ENCODE measurements at places on chromosomes 11 and 22.
A peak's percentile ranks its signal among the peaks of the same experiment; 100 is the strongest.

GRCh38 chr11:118051136-118051610 is 25.7 kb upstream of the TMPRSS4 start:
- H3K4me3 ChIP-seq, result no peak overlapping the region
- DNase-seq, result no peak
- H3K27ac ChIP-seq, result no peak overlapping the region
- no peaks in the 10 kb centered on the region for H3K36me3 ChIP-seq
- no peaks in the 10 kb centered on the region for H3K4me1 ChIP-seq

DNA sequence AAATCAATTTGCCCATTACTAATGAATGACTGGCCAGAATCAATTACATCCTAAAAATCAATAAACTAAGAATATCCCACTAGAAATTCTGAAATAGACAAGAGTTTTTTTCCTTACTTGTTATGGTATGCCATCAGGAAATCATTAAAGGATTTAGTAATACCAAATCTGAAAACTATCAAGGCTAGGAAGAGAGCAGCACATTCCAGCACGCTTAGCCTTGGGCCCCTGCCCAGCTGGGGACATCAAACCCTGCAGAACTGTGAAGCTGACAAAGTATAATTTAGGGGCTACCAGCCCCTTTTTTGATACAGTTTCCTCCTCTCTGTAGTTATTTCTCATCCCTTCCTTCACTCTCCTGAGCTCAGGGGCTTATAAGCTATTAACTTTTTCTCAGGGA is 247.8 kb upstream of the ZC3H12C start:
- no peaks in the 10 kb centered on the region for H3K4me1 ChIP-seq
- DNase-seq, result no peak
- no peaks in the 10 kb centered on the region for H3K27me3 ChIP-seq
- H3K27ac ChIP-seq, result no peak overlapping the region
- no peak overlapping the region for H3K4me3 ChIP-seq

DNA sequence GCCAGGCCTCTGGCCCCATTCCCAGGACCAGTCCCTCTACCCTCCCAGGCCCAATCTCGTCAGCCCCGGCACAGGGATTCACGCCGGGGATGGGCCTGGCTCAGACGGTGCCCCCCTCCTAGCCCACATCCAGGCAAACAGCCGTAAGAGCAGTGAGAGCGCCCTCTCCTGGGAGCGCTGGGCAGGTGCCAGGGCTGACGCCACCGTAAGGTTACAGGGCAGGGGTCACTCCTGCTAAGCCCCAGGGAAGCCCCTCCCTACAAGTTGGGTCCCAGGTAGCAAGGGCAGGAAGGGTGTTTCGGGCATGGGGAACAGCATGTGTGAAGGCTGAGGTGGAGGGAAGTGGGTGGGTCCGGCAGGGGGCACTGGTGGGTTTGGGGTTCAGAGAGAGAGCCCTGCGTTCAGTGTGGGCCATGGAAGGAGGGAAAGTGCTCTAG is 19.2 kb upstream of the PPARA start:
- H3K27me3 ChIP-seq, result no peaks in the 10 kb centered on the region
- no peak overlapping the region for H3K4me3 ChIP-seq
- no peak overlapping the region for H3K27ac ChIP-seq

GRCh38 chr11:68440224-68440623 is 20.3 kb upstream of the PPP6R3 start:
- H3K27me3 ChIP-seq, result no peaks in the 10 kb centered on the region
- H3K4me1 ChIP-seq, result no peaks in the 10 kb centered on the region
- H3K36me3 ChIP-seq, result peaks cover 19% of the 10 kb centered on the region
- no peak for DNase-seq
- H3K4me3 ChIP-seq, result peak overlapping the region; percentile 16
- no peak overlapping the region for H3K27ac ChIP-seq

DNA sequence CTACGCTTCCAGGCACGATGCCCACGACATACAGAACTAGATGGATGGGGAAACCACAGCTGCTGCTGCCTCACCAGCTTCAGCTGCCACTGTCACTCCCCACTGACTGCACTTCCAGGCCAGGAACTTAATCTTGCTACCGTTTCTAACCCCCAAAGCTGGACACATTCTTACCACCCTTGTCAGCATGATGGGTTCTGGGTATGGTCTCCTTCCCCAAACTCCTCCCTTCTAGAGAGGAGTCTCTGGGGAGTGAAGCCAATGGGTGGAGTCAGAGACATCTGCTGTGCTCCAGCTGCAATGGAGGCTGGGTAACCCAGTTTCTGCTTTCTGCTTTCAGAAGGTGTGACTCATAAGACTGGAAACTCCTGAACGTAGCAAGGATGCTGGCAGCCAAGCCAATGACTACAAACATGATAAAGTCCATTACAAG is 87.0 kb upstream of the THY1 start:
- no peaks in the 10 kb centered on the region for H3K27me3 ChIP-seq
- no peak overlapping the region for H3K27ac ChIP-seq
- no peaks in the 10 kb centered on the region for H3K4me1 ChIP-seq
- H3K36me3 ChIP-seq, result peaks cover 3% of the 10 kb centered on the region
- DNase-seq, result no peak

GRCh38 chr11:107864591-107864990 is 6.0 kb upstream of the SLC35F2 start:
- H3K27me3 ChIP-seq, result no peaks in the 10 kb centered on the region
- no peaks in the 10 kb centered on the region for H3K36me3 ChIP-seq
- H3K27ac ChIP-seq, result no peak overlapping the region

DNA sequence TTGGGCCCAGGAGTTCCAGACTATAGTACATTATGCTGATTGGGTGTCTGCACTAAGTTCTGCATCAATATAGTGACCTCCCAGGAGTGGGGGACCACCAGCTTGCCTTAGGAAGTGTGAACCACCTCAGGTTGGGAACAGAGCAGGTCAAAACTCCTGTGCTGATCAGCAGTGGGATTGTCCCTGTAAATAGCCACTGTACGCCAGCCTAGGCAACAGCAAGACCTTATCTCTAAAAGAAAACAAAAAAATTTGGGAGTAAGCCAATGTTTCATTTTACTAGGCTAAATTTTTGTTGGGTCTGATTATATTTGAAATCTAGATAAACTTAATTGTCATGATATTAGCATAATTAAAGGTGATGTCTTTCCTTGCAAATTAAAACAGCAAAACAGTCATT is 3.4 kb downstream of the DEPDC5 start:
- peaks cover 15% of the 10 kb centered on the region for H3K36me3 ChIP-seq
- no peaks in the 10 kb centered on the region for H3K27me3 ChIP-seq
- DNase-seq, result no peak
- no peak overlapping the region for H3K4me3 ChIP-seq

- H3K36me3 ChIP-seq, result no peaks in the 10 kb centered on the region
- no peak overlapping the region for H3K27ac ChIP-seq
- H3K4me3 ChIP-seq, result no peak overlapping the region
- no peaks in the 10 kb centered on the region for H3K27me3 ChIP-seq
- no peak for DNase-seq
Measured at GRCh38 chr11:120125509-120125908, 12.4 kb downstream of the TRIM29 start.

DNA sequence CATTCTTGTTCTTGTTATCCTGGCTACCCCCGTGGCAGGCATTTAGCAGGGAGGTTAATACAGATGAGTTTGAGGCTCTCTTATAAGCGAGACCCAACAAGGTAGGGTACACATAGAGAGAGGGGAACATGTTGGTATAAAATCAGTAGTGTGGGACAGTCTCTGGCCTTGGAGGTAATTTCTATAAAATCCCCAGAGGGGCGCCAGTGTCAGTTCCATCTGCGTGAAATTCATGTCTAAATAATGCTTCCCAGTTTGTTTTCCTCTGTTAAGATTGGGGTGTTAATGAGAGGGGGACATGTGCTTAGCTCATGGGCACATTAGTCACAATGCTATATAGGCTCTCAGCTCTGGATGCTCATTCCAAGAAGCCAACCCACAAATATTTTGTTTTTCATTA is 150.7 kb downstream of the MYO18B start:
- no peaks in the 10 kb centered on the region for H3K36me3 ChIP-seq
- H3K27me3 ChIP-seq, result no peaks in the 10 kb centered on the region
- no peak overlapping the region for H3K4me3 ChIP-seq
- no peak for DNase-seq
- H3K4me1 ChIP-seq, result no peaks in the 10 kb centered on the region
- no peak overlapping the region for H3K27ac ChIP-seq

- H3K4me3 ChIP-seq, result peak overlapping the region; percentile 0
- no peak overlapping the region for H3K27ac ChIP-seq
- DNase-seq, result no peak
- H3K27me3 ChIP-seq, result peaks cover 73% of the 10 kb centered on the region
- H3K4me1 ChIP-seq, result peaks cover 4% of the 10 kb centered on the region
Measured at GRCh38 chr22:19764636-19765476, 4.3 kb downstream of the TBX1 start.

DNA sequence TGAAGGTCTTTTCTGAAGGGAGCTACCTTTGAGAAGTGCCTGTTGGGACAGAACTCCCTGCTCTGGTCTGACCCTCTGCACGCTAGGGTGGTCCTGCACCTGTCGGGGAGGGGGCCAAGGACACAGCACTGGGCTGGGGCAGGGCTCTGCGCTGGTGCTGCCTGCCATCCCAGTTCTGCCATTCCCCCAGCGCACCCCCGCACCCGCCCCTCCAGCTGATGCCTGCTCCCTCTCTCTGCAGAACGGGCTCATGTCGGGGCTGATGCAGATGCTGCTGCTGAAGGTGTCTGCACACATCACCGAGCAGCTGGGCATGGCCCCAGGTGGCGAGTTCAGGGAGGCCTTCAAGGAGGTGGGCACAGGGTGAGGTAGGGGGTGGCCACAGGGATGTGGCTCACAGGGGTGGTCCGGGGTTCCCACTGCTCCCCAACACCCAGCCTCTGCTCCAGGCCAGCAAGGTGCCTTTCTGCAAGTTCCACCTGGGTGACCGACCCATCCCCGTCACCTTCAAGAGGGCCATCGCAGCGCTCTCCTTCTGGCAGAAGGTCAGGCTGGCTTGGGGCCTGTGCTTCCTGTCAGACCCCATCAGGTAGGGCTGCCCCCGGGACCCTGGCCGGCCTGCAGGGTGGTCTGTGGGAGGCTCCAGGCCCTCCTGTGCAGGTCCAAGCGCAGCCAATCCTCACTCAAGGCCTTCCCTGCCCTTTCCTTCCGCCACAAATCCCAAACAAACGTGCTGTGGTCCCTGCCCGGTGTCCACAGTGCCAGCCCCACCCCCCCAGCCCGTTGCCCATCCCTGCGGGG is 3.6 kb upstream of the SELENOO start:
- H3K4me1 ChIP-seq, result no peaks in the 10 kb centered on the region
- peaks cover 19% of the 10 kb centered on the region for H3K36me3 ChIP-seq
- no peak overlapping the region for H3K27ac ChIP-seq

DNA sequence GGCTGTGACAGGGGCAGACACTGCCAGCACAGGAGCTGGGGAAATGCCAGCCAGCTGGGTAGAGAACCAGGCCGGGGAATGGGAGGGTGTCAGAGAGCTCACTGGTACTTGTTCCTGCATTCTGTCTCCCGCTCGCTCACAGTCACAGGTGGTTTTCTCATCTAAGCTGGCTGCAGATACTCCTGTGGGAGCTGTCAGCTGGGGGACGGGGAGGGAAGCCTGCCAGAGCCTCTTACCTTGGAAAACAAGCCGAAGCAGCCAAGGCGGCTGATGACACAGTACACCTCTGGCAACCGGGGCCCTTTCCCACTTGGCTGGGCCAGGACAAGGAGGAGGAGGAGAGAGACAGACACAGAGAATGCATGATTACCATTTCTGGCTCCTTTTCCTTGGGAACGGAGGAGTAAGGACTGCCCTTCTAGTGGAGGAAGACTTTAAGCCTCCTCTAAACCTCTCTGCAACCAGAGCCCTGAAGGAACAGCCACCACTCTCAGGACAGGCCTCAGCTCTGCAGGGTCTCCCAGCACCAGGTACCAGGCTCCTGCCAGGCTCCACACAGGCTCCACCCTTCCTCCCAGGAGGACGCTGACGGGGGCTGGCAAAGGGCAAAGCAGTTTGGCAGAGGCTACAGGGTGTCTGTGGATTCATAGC is 25.1 kb downstream of the RPL27A start:
- H3K27me3 ChIP-seq, result no peaks in the 10 kb centered on the region
- no peak overlapping the region for H3K4me3 ChIP-seq
- DNase-seq, result no peak

DNA sequence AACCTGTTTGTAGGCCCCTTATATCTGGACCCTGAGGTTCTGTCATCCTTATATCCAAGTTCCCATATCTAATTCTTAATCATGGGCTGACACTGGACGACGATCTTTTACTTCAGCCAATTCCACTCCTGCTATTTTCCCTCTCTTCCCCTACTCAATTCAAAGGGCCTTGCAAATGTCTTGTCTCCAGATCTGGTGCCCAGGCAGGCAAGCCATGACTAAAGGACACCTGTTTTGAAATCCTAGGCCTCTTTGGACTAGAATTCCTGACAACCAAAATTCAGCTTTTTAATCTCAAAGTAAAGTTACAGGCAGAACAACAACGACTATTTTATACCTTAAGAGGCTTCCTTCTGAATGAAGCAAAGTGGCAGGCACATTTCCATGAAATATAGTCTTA is 963.4 kb downstream of the DLG2 start:
- no peak overlapping the region for H3K27ac ChIP-seq
- H3K27me3 ChIP-seq, result no peaks in the 10 kb centered on the region
- no peak overlapping the region for H3K4me3 ChIP-seq
- H3K36me3 ChIP-seq, result no peaks in the 10 kb centered on the region
- H3K4me1 ChIP-seq, result no peaks in the 10 kb centered on the region
